ENCODE measurements at places on chromosomes 3 and 15.

GRCh38 chr3:70631716-70632307 lies 319.4 kb upstream of the MDFIC2 start:
- no peak for DNase-seq

DNA sequence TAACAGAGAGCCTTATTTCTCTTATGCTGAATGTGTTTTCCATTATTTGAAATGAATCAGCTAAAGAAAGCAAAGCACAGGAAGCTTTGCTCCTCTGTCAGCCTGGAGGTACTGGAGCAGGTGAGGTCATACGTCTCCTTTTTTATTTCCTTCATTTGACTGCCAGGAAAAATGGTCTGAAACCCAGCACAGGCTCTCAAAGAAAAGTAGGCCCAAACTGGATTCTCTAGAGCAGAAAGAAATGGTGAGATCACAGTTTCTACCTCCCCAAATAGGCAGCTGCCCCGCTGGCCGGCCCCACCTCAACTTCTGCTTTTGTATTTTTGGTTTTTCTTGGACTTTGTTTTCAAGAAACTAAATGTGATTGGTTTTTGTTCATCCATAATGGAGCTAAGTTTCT lies 95.1 kb downstream of the RPL39L start:
- DNase-seq = no peak

DNA sequence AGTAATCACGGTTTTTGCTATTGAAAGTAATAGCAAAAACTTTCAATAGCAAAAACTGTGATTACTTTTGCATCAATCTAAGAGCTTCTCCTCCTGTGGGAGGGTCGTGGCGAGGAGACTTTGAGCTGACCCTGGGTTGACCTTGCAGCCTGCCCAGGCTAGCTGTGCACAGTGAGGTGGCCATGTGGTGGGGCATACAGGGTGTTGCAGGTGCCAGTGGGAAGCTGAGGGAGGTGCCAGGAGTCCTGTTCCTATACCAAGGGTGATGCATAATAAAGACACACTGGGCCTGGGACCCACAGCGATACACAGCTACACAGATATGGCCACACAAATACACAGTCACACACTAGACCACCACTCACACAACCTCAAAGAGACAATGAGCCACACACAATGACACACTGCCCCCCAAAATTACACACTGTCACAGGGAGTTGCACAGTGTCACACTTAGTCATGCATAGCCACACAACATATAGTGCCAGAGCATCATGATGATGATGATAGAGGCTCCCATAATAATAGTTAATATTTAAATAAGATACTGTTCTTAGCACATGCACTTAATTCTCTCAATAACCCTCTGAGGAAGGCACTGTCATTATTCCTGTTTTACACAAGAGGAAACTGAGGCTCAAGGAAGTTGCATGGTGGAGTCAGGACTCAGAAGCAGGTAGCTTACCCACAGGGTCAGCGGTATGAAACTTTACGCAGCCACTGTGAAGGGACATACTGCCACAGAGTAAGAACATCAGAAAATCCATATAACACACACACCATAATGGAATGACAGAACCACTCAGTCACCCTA lies 6.3 kb downstream of the PLCD1 start:
- DNase-seq = no peak

DNA sequence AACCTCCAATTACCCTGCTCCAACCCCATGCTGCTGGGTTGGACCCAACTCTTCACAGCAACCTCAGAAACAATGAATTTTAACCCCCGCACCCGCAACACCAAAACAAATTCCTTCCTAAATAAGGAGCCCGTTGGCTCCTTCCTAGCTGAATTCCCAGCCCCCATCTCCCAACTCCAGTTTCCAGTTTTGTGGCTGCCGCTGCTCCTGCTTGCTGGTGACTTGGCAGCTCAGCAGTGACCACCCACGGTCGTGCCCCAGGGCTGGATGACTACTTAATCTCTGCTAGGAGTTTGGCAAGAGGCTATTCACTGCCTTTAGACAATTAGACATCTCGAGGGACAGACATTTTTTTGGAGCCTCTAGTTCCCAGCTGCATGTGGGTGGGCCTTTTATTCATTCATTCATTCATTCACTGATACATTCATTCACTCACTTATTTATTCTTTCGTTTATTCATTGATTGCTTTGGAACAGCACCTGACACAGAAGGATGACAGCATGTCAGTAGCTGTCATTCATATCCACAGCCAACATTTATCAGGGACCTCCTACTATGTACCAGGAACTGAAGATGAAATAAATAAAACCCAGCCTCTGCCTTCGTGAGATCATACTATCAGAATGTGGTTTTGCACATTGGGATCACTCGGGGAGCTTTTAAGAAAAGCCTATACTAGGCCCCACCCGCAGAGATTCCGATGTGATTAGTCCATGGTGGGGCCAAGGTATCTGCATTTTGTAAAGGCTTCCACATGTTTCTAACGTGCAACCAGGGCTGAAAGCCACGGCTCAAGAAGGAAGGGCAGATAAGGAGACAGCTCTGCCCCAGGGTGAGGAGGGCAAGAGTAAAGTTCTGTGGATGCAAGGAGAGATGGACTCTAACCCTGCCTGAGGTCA lies 256.5 kb downstream of the SHQ1 start:
- DNase-seq = peak; percentile 21

DNA sequence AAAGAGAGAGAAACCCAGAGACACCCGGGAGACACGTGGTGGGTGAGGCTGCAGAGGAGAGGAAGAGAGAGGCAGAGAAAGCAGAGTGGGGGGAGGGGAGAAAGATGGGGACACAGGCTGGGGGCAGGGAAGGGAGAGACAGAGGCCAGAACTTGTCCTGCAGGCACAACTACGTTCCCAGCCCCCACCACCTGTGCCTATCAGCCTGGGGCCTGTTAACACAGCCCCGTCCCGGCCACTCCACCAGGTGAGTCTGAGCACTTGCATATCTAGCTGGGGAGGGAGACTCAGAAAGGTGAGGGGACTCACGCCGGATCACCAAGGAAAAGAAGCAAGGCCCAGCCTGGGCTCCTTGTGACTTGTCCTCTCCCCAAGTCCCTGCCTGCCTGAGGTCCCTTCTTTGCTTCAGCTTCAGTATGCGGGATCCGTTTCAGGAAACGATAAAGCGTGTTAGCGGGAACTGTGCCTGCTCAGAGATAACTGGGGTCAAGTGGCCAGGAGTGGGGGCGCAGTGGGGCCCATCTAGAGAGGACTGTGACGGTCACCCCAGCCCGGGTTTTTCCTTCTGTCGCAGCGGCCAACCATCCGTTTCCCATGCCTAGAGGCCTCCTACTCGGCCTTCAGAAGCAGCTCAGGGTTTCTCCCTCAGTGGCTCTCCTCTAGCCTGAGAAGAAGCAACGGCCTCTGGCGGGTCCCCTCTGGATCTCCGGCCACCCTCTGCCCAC lies 10.3 kb downstream of the LINGO1 start:
- no peak for DNase-seq

- no peak for DNase-seq
Observed at GRCh38 chr3:48856469-48856868, 8.8 kb upstream of the PRKAR2A start.

- DNase-seq = peak; percentile 30
Observed at GRCh38 chr3:149470381-149470780, 4.1 kb upstream of the TM4SF4 start.

DNA sequence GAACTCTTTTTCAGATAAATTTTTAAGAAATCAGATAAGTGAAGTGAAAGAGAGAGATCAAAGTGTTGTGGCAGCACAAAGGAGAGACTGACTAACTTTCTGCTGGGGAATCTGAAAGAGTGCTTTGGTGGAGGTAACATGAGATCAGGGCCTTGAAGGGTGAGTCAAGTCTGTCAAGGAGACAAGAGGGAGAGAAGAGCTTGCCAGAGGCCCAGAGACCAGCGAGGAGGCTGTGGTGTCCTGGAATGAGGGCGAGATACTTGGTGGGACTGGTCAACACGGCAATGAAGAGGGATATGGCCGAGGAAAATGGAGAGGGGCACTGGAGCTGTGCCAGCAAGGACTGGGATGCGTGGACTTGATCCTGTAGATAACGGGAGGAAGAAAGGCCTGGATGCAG lies 4.6 kb downstream of the TADA3 start:
- DNase-seq = no peak

DNA sequence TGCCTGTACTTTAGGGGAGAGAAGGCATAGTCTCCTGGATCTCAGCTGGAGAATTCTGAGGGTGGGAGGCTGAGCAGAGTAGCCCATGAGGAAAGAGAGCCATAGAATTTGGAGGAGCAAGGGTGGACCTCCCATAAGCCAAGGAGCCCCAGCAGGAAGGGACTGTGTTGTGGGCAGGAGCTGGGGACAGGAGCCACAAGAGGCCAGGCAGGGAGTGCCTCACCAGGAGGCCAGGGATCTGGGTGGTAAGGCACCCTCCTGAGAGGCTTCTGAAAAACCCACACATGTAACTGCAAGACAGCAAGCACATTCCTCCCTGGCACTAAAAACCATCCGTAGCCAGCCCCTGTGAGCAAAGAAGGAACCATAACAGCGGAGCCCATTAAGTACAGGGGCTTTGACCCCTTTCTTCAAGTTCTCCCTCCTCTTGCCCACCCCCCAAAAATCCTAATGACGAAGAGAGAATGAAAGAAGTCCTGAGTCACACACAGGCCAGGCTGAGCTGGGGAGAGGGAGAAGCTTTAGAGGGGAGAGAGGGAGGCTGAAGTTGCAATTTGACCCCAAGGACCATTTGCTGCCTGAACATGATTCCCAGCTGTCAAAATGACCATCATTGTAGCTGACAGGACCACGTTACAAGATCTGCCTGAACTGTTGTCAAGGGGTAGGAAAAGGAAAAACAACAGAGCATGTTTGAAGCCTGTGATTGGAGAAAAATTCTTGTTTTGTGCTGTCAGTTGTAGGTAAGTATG lies 82.6 kb downstream of the TRIM42 start:
- DNase-seq = no peak

GRCh38 chr3:131762981-131763564 lies 260.3 kb upstream of the MRPL3 start:
- DNase-seq = no peak

- DNase-seq = peak; percentile 15
Observed at GRCh38 chr3:152466784-152467183, 198.1 kb downstream of the MBNL1 start.

DNA sequence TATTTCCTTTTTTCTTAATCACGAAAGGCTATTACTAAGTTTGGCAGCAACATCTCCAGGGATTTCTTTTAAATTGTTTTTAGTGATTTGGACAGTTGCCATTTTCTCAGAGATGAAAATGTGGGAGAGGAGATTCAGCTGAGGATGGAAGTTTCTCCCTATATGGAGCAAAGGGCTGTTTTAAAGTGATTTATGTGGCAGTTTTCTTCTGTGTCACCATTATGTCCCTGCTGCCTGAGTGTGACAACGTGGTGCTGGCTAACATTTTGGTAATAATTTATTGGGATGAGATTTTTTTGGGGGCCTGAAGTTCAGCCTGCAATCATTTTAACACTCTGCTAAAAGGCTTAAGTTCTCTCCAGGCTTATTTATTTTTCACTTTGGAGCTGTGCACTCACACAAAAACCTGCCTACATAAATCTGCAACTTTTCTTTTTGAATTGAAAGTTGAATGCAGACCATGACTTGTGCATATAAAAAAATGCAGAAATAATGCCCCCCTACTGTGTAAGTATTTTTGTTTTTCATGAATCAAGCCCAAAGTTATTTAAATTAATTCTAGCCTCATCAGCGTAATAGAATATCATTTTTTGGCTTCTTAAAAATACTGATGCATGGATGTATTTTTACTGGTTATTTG lies 210.9 kb downstream of the ZIC1 start:
- no peak for DNase-seq

DNA sequence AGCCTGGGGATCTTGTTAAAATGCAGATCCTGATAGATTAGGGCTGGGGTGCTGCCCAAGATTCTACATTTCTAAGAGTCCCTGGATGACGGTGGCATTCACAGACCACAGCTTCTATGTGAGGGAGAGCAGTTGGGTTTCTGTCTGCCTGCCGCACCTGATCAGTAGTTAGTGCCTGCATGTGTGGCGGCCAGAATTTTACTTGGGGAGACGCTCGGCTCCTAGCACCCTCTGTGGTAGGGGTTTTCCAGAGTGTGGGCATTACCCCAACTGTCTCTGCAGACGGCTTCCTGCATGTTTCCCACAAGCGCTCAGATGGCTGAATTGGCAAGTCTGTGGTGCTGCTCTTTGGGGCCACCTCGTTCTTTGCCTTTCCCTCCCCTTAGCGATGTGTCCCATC lies 8.3 kb downstream of the GHRL start:
- no peak for DNase-seq

DNA sequence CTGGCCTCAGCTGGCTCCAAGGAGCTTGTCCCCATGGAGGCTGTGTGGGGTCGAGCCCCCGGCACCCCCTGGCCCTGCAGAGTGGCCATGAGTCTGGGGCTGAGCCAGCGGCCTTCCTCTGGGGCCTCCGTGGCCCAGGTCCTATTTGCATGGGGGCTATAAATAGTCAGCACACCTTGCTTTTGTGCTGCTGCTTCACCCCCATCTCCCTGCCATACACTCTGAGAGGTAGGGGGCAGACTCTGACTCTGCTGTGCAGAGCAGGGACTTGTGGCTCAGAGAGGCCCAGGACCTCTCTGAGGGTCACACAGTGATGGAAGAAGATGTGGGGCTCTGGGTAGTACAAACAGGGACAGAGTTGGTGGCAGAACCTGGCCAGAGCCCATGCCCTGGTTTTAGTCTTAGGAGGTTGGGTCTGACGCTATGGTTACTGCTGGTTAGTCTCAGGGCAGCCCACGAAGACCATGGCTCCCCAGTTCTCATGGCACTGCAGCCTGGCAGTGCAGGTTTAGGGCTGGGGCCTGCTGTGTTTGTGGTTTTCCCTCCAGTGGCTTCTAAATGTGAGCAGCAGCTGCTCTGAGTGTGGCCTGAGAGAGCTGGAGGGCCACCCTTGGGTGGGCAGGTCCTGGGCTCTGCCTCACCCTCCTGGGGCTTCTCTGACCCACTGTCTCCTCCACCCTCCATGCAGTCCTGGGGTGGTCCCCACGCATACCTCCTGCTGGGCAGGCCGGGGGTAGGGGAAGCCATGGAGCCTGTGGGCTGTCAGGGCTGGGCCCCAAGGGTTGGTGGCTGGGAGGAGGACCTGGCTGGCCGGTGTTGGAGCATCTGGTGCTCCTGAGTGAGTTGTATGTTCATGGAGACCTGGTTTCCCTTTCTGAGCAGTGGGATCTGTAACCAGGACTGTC lies 13.6 kb downstream of the PRKCD start:
- no peak for DNase-seq

- DNase-seq = no peak
Observed at GRCh38 chr3:146640955-146641867, 36.1 kb upstream of the PLSCR5 start.

DNA sequence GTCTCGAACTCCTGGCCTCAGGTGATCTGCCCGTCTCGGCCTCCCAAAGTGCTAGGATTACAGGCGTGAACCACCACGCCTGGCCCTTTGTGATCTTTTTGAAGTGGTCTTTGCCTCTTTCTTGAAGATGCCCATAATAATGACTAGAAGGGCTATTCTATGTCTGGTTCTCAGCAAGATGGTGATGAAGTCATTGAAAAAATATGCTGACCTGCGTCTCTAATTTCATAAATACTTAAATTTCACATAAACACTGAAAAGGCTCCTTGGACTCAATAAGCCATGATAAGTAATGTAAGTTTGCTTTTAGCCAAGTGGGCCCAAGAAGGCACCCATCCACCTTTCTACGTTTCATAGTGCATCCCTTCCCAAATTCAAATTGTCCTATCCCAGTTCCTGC lies 775 bp upstream of the MAPK6 start:
- no peak for DNase-seq

Data from hindlimb muscle (tissue), 1 donor.